ENCODE measurements at places on chromosomes 5 and 9.
A peak's percentile ranks its signal among the peaks of the same experiment; 100 is the strongest.

DNA sequence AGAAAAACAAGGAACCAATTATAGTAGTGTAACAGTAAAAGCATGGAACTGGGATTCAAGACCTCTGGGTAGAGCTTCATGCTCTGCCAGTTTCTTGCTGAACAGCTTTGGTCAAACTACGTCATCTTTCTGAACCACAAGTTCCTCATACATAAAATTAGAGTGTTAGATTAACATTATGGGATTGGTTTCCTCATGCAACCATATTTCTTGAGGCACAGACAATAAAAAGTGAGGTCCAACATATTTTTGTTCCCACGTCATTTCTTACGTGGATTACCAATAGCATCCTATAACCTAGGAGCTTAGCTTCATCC lies 354.8 kb downstream of the TMEM232 start:
- no peak for DNase-seq

DNA sequence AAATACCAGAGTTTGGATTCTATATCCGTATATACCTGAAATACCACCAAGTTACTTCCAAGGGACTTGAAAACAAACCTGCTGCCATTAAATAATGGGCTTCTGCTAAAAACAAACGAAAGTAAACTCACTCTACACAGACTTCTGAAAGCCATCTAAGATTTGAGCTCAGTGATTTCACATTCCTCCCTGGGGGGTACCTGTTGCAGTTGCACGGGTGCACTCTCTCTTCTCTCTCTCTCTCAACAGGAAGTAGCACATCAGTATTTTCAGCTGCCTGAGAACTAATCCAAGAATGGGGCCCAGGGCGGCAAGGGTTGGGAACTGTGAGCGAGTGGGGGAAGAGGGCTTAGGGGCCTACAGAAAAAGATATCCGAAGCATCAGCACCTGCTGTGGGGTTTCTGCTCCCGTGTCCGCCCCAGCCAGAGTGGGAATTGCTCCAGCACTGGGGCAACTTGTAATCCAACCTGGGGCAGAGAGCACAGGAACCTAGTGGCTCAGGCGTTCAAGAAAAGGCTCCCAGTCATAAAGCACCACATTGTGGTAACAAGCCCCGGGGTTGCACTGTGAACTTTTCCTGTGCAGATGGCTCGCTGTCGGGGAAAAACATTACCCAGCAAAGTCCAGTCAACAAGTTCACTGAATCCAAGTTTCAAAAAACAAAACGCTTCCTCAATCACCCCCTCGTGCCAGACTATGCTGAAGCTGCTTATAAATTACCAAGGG lies 99.8 kb downstream of the EFNA5 start:
- peak; percentile 7 for DNase-seq

DNA sequence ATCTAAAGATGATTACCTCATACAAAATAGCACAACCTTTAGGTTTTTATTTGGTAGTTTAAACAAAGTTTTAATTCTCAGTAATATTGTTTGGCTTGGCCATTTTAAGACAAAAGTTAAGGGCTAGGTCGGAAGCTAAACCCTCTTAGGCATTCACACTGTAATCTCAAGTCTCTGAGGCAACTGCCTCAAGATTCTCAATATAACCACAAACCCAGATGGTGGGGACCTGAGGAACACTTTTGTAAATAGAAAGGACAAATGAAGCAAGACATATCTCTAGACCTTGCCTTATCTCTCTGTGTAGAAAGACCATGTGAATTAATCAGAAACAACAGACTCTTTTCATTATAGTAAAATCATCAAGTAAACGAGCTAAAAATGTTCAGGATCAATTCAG lies 500.2 kb upstream of the CDH6 start:
- no peak for DNase-seq

DNA sequence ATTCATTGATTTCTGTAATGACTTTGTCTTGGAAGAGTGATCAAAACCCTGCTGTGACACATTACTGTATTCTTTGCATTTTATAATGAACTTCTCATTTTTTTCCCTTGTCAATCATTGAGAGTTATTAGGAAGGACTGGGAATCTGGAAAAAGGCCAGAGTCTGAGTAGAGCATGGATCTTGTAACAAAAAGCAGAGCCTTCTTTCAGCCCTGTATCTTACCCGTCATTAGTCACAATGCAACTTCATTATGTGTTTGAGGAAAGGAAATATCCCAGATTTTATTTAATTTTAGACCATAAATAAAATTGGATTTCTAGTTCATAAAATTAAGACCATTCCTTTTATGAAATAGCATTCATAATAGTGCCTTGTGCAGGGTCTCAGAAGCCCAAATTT lies 131.4 kb downstream of the ARHGEF28 start:
- no peak for DNase-seq

- DNase-seq: no peak
Observed at GRCh38 chr5:40736103-40736875, 19.5 kb downstream of the TTC33 start.

DNA sequence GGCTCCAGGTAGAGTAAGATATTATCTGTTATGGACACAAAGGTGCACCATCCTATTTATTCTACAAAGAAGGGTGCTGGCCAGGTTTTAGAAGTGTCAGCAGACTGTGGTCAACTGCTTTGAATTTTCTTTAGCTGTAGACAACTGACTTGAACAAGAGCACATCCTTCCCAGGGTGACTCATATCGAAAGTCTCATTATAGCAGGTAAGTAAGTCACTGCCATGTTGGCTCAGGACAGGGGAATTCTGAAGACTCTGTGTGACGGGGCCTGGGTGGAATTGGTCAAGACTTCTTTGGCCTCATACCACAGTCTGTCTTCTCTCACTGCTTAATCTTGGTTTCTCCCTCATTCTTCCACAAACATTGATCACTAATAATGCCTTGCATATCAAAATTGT lies 214.5 kb upstream of the CDH9 start:
- DNase-seq: no peak

All from stimulated activated CD4-positive, alpha-beta T cell treated with anti-CD3 and anti-CD28 coated beads, Interleukin-4, amount 100 ng/mL, for 24 hours (primary cell).